Urothelium cell line (cell line): ENCODE measurements at places on chromosomes 4 and X.
A peak's percentile ranks its signal among the peaks of the same experiment; 100 is the strongest.

DNA sequence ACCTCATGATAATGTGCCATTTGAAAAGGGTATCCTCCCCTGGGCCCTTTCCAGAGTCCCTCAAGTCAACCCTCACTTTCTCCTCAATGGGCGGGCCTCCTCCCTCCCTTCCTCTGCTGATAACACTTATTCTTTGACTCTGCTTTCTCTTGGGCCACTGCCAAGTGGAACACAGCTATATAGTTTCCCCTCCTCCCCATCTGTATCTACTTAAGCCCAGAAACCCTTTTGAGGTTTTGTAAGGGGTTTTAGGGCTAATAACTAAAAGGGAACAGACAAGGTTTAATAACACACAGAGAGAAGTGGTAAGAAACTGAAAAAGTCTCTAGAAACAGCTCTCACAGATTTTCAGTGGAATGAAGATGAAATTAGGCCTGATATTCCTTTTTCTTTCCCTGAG lies 116.7 kb downstream of the GPC3 start:
- DNase-seq: no peak

- DNase-seq: no peak
Measured at GRCh38 chr4:183146478-183146877, 47.4 kb downstream of the WWC2 start.

DNA sequence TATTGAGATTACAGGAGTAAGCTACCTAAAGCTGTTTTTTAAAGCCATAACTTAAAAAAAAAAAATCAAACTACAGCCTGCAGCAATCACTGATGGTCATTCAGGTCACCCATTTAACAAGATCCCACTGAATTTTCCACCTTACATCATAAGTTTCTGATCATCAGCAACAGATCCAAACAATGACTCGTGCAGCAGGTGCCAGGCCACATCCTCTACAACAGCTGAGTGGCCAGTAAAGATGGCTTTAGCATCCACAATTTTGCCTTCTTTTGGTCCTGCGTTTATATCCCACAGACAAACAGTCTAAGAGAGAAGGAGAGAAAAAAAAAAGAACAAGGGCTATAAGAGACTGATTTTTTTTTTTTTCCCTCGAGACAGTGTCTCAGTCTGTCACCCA lies 16.6 kb downstream of the RBBP7 start:
- no peak for DNase-seq

DNA sequence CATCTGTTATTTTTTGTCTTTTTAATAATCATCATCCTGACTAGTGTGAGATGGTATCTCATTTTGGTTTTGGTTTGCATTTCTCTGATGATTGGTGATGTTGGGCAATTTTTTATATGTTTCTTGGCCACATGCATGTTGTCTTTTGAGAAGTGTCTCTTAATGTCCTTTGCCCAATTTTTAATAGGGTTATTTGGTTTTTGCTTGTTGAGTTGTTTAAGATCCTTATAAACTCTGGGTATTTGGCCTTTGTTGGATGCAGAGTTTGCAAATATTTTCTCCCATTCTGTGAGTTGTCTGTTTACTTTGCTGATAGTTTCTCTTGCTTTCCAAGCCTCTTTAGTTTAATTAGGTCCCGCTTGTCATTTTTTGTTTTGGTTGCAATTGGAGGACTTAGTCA lies 152.1 kb upstream of the MED14 start:
- DNase-seq: no peak

DNA sequence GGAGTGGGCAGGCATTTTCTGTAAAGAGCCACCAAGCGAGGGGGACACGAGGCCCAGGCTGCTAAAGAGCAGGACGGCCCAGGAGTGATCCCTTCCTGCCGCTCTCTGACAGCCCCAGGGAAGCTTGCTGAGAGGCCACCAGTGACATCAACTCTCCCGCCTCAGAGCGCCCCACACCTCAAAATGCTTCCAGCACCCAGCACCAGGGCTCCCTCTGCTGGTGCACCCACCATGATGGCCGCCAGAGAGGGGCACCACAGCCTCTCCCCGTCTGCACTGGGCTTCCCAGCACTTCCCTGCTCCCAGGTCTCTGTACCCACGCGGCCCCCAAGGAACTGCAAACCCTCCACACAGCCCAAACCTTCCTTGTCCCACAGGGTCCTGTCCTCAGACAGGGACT lies 40.4 kb downstream of the GAK start:
- no peak for DNase-seq

GRCh38 chr4:42655921-42656678 lies 805 bp downstream of the ATP8A1 start:
- DNase-seq: peak; percentile 29

DNA sequence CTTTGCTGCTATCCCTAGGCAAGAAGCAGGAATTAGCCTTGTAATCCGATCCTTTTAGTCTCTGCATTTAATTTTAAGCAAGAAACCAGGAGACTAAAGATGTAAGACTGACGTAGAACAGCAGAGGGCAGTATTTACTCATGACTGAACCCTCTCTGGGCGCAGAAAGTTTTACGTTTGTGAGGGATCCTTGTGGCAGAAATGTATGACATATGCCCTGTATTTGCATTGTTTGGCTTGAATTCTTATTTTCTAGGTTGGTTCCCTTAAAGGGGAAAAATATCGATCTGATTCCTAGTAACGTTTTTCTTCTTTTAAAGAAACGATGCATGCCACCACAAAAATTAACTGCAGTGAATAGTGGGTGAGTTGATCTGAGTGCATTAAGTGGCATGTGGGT lies 1.3 kb upstream of the FAT4 start:
- DNase-seq: peak; percentile 49

- no peak for DNase-seq
Measured at GRCh38 chr4:170323623-170324022, 233.9 kb upstream of the AADAT start.

DNA sequence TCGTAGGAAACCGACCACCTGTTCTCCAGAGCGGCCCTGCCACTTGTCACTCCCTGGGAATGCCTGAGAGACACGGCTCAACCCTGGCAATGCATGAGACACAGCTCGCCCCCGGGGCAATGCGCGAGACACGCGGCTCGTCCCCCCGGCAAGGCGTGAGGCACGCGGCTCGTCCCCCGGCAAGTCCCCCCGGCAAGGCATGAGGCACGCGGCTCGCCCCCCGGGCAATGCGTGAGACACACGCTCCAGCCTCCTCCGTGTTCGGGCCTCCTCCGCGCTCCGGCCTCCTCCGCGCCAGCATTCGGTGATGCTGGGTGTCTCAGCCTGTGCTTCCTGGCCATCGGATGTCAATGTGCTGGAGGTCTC lies 27.5 kb upstream of the CPLX1 start:
- DNase-seq: no peak

DNA sequence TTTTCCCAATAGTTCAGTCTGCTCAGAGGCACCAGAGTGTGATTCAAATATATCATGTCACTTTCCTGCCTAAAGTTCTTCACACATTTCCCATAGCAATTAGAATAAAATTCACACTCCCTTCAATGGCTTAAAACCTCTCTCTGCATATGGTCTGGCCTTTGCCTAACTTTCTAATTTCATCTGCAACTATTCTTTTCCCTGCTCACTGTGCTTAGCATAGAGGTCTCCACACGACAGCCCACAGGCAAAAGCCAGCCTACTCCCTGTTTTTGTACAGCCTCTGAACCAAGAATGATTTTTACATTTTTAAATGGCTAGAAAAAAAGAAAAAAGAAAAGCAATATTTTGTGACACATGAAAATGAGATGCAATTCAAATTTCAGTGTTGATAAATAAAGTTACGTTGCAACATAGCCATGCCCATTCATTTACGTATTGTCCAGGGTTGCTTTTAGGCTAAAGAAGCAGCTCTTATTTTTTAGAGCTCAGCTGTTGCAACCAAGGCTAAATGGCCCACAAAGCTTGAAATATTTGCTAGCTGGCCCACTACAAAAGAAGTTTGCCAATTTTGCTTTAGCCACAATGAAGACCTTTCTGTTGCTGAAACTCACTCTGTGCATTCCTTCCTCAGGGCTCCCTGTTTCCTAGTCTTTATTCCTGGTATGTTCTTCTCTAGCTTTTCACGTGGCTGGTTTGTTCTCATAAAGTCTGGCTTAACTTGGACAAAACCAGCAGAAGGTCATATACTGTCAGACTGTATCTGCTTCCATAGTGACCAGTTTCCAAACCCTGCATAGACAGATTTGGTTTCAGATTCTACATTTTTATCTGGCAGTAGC lies 26.6 kb upstream of the IRF2 start:
- DNase-seq: no peak

DNA sequence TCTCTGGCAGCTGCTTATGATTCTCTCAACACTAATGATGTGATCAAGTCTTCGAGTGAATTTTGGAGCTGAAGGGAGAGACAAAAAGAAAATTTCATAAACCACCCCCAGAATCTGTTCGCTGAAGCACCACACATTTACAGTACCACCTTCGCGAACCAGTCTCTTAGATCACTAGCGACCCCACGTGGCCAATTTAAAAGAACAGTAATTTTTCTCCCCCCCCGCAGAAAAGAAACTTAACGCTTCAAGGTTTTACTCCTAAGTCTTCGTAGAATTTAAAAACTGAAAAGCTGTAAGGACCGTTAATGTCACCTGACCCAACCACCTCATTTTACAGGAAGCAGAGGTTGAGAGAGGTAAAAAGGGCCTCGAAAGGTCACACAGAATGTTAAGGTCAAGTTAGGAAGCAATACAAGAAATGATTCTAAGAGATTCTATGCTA lies 187.5 kb downstream of the QDPR start:
- peak; percentile 30 for DNase-seq

DNA sequence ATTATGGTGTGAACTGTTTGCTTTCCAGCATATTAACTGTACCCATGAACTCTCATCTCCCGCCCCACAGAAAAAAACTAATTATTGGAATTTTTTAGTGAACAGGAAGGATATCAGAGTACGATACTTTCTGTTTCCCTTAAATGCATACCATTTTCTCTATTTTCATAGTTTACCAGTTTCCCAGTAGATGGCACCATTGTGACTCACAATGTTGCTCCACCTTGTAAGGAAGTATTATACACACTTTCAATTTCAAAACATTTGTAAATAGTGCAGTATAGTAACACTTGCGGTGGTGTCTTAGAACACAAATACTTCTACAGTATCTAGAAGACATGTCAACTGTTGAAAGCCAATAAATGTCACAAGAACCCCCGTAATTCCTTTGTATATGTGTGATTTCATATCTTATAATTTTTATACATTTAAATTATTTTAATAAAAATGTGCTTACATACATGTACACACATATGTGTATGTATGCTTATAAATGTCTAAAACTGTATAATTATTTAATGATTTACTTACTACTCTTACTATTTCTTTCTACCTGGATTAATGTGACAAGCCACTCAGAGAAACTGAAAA lies 167.3 kb downstream of the SLIT2 start:
- peak; percentile 9 for DNase-seq

- no peak for DNase-seq
Measured at GRCh38 chrX:24767557-24767956, 73.8 kb downstream of the POLA1 start.

GRCh38 chr4:168272488-168272887 lies 46.1 kb downstream of the DDX60 start:
- DNase-seq: no peak

GRCh38 chr4:7826176-7826908 lies 113.3 kb downstream of the AFAP1 start:
- no peak for DNase-seq

DNA sequence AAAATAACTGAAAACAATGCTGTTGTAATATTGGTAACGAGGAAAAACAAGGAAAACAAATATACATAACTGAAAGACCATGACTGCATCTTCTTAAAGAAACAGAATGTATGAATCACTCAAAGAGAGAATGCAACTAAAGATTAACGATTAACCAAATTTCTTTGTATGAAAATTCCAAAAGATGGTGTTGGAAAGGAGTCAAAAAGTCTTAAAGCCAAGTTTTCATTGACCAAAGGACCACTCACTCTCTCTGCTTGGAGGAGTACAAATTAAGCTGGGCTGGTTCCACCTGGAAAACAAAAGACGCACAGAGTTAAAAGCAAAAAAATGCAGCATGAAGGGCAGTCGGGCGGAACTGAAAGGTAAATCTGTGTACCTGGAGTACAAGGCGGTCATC lies 1.8 kb downstream of the DCAF12L1 start:
- DNase-seq: no peak

DNA sequence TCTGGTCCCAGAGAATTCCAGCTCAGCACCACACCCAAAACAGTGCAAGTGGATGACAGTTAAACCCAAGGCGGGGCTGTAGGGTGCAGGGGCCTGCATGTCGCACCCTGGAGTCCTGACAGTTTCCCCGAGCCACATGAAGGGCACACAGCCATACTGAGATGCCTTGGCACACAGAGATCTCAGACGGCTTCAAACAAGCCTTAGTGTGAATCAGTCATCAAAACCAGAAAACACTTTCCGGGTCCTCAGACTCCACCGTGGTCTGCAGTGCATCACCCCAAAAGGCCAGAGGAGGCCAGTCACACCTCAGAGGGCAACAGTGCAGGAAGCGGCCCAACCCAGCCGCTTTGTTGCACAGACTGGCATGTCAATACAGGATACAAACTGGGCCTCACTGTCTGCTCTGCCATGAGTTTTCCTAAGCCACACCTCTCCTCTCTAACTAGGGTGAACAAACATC lies 64.6 kb upstream of the ENPP6 start:
- DNase-seq: no peak

GRCh38 chrX:40508560-40508959 lies 72.2 kb upstream of the ATP6AP2 start:
- DNase-seq: no peak

DNA sequence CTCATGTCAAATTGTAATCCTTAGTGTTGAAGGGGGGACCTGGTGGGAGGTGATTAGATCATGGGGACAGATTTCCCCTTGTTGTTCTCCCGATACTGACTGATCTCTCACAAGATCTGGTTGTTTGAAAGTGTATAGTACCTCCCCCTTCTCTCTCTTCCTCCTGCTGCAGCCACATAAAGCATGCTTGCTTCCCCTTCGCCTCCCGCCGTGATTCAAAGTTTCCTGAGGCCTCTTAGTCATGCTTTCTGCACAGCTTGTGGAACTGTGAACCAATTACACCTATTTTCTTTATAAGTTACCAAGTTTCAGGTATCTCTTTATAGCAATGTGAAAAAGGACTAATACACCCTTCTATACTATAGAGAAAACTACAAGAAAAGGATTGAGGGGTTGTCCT lies 1170.5 kb upstream of the AGA start:
- no peak for DNase-seq

- DNase-seq: no peak
Measured at GRCh38 chr4:104971462-104971861, 175.2 kb upstream of the TET2 start.

DNA sequence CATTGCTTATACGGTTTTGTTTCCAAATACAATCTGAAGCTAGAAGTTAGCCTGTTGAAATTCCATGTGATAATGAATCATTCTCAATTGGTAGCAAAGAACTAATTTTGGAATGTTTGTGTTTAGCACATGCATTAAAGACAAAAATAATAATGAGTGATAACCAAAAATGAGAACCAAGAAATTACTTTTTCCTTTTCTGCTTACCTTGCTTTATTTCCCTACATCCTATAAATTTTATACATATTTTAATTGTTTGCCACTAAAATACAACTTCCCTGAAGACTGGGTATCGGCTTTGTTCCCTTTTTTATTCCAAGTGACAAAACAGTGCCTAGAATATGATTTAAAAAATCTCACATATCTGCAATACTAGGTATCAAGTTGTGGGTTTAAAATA lies 203.8 kb upstream of the TACR3 start:
- no peak for DNase-seq
